Activated CD4-positive, alpha-beta T cell treated with anti-CD3 and anti-CD28 coated beads for 36 hours (primary cell): ENCODE measurements at places on chromosomes 7 and 10. TPM values are rescaled to one million over a fixed set of nuclear protein-coding genes. Genes with fewer than 3 reads are reported as not detected.

ACTR1A gene
- 53.3 TPM for total RNA-seq

ZNF365 gene
- total RNA-seq = 0.32 TPM

TLL2 gene
- total RNA-seq = 0.02 TPM

PROSER2 gene
- 0.88 TPM for total RNA-seq

LRRC17 gene
- 0.21 TPM for total RNA-seq

PTPRN2 gene
- 0.51 TPM for total RNA-seq
